ENCODE measurements at places on chromosomes 13 and 19.

- DNase-seq = no peak
Observed at GRCh38 chr19:7787141-7787540, 24.1 kb downstream of the CLEC4M start.

DNA sequence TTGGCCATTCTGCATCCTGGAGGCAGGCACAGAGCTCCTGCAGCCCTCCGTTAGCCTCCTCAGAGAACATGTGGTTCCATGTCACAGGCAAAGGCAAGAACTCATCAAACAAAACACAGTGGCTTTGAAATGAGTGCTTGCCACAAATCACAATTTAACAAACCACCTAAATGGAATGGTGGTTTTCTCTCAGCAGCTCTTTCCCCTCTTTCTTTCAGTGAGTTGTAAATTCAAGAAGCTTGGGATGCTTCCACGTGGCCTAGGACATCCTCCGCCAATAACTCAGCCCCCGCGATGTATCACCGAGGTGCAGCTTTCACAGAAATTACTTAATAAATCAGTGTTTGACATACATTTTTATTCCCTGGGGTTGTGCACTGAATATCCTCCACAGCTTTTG is 65.4 kb upstream of the RFC3 start:
- no peak for DNase-seq

DNA sequence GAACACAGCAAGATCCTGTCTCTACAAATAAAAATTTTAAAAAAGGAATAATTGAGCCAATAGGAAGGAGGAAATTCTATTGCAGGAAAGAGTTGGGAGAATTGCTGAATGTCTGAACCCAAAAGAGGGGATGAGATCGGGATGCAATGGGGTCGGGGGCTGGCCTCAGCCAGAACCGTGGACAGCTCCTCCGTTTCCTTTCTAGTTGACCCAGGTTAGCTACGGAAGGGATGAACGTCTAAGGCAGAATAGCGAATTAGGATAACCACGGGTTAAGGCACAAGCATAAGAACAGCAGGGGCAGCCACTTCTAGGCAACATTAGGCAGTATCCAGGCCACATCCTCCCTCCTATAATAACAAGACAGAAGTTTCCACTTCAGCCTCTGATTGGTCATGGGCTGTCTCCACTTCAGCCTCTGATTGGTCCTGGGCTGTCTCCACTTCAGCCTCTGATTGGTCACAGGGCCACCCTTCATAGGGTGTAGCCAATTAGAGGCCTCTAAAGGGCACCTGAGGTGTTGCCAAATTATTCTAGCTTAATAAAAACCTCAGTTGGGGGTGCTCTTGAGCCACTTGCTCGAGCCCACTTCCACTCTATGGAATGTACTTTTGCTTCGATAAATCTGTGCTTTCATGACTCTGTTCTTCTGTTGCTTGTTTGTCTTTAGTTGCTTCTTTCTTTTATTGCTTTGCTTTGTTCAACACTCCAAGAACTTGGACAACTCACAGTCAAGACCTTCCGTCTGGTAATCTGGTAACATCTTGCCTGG is 24.9 kb upstream of the TPM4 start:
- DNase-seq = no peak

DNA sequence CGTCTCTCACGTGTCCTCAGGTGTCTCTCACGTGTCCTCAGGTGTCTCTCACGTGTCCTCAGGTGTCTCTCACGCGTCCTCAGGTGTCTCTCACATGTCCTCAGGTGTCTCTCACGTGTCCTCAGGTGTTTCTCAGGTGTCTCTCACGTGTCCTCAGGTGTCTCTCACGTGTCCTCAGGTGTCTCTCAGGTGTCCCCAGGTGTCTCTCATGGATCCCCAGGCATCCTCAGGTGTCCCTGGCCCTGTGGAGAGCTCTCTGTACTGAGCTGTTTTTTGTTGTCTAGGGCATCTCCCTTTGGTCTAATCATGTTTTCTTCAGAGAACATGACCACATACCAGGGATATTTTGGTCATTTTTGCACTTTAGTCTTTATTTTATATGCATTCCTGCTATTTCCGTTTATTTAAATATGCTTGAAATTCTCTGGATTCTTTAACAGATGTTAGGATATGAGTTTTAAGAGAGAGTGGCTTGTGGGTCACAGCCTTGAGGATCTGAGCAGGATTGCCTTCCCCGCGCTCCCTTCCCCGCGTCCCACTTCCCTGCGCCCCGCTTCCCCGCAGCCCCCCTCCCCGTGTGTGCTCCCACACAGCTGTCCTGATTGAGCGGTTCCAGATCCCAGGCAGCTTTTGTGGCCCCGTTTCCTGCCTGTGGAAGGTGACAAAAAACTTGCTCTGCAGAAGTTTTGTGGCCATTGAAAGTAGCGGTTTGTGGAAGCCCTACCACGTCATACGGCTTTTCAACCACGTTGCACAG is 31.9 kb downstream of the ATP4B start:
- peak; percentile 66 for DNase-seq

DNA sequence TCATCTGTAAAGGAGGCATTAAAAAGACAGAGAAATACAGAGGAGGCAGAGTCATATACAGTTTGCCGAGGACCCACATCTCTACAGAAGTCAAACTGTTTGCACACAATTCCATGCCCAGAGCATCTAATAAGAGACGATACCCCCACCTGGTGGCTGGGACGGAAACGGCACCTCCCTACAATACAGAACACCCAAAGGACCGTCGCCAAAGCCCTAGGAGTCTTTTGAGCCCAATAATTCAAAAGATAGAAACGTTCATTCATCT is 703 bp upstream of the PLEKHG2 start:
- peak; percentile 98 for DNase-seq

DNA sequence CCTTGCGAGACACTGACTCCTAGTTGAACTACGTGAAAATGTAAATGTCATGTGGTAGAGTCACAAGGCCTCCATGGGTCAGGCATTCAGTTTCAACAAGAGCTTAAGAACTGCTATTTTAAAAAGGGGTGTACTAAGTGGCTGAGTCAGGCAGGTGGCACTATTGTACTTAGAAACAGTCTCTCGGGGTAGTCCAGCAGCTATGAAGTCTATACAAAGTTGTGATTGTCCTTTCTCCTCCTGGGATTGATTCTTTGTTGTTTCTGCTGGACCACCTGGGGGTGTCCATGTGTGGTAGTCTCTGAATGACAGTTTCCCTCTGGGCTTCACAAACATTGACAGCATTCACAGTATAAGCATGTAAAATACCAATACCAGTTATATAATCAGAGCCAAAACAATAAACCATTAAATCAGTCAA is 33.0 kb downstream of the UGGT2 start:
- DNase-seq = peak; percentile 81

DNA sequence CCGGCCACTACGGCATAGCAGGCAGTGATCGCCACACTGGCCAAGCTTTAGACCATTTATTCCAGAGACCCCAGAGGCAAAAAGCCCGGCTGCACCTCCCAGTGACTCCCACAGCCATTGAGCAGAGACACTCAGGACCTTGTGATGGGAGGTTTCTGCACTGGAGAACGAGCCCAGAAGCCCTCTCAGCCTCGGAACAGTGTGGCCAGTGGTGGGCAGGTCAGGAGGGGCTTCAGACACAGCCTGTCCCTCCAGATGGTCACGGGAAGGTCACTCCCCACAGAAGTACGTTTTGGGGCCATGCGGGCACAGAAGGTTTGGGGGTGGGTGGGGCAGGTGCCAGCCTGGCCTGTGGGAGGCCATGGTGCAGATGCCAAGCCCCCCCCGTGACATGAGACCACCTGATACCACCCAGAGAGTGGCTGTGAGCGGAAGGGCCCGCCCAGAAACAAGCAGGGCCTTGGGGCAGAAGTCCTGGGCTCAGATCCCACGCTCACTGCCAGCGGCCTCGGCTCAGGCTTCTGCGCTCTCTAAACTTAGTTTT is 599 bp upstream of the F10 start:
- no peak for DNase-seq

DNA sequence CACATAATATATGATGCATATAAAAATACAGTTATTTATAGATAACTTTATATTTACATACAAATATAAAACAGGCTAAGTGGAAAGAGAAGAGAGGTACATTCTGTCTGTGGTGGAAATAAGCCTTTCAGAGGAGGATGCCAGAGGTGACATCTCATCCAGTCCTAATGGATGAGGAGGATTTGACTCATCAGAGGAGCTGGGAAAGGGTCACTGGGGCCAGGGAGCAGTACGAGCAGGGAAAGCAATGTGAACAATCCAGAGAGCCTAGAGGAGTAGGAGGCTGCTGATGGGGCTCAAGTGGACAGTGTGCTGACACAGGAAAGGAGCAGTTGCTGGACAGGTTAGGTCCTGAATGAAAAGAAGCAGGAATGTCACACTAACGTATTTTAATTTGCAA is 18.6 kb downstream of the NALCN start:
- peak; percentile 49 for DNase-seq

DNA sequence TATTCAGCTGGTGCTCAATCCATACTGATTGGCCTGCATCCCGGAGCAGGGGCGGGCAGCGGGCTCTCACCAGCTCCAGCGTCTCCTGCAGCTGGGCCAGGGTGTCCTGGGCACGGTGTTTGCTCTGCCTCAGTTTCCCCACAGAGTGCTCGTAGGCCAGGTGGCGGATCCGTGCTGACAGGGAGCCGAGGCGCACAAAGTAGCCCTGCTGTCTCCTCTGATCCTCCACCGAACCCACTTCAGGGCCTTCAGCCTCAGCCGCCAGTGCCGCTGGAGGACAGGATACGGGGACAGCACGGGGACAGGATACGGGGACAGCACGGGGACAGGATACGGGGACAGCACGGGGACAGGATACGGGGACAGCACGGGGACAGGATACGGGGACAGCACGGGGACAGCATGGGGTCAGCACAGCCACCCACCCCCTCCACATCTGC is 7.3 kb upstream of the PLIN4 start:
- DNase-seq = no peak

GRCh38 chr19:33950091-33950750 is 153.6 kb downstream of the KCTD15 start:
- peak; percentile 9 for DNase-seq

DNA sequence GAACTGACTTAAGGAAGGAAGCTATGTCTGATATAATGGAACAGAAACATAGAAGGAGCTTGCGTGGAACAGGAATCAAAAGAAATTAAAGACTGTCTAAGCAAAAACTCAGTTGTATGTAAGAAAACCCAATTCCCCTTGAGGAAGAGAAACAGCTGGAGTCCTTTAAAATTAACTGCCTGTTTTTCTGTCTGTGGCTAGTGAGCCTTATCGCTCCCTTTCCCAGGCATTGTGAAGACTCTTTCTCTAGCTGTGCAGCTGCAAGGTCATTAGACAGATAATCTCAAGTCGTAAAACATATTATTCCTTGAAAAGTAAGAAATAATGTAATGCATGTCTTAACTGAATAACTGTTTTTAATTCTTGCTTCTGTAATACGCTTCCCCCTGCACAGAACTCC is 39.7 kb upstream of the IGSF23 start:
- DNase-seq = no peak

DNA sequence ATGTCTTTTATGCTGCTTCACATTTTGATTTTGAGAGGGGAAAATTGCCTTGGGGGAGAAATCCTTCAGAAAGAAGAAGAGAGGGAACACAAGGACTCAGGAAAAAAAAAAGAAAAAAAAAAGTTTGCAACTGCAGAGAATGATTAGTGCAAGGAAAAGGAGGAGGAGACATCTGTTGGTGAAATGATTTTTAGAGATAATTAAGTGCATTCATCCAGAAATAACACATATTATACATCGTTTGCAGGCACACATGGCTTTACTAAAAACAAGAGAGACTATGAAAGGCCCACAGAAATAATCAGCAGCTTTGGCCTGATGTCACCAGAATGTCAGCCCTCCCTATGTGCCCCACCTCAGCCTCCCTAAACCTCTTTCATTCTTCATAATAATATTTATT is 1058.2 kb downstream of the PCDH9 start:
- DNase-seq = peak; percentile 0

DNA sequence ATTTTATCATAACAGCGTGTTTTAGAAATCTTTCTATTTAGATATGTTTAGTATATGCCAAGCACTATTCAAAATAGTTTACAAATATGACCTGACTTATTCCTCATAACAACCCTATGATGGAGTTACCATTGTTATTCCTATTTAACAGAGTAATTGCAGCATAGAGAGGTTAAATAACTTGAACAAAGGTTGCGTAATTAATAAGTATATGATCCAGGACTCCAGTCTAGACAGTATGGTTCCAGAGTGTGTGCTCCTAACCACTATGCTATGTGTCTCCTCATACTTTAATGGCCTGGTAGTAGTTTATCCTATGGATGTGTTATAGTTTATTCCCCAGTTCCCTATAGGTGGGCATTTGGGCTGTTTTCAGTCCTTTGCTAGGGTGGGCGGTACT is 145.3 kb downstream of the PAN3 start:
- DNase-seq = no peak

- DNase-seq = peak; percentile 88
Observed at GRCh38 chr13:21079761-21080592, 18.6 kb upstream of the LATS2 start.

DNA sequence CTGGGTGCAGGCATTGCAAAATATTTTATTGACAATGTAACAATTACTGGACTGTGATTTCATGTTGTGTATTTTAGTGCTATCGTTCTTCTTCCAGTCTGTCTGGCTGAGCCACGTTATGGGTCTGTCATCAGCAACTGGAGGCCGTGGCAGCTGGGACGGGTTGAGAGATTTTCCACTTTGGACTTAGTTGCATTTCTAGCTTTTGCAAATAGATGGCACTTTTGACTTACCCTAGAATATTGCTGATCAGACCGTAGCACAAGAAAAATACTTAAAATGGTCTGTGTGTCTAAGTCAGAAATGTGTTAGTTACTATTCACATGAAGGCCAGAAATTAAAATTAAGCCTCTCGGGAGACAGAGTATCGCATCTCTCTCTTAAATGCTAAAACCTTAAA is 211.1 kb downstream of the TEX29 start:
- DNase-seq = peak; percentile 21

GRCh38 chr19:54399189-54399588 is 16.1 kb upstream of the TTYH1 start:
- no peak for DNase-seq

- no peak for DNase-seq
Observed at GRCh38 chr13:78759704-78760103, 100.7 kb upstream of the OBI1 start.

DNA sequence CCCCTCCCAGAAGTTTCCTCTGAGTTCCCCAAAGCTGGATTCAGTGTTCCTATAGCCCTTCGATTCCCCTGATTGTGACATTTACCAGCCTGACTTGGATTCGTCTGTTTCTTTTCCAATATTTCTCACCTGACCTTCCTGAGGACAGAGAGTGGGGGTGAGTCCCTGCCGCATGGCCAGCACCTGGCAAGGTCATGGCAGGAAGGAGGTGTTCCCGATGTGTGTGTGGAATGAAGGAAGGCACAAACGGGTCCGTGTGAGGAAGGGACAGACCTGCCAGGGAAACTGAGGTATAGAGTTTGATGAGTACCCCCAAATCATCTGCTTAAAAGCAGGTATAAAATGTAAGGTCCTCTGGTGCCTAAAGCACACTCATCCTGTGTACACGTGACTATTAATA is 3.3 kb downstream of the COL4A1 start:
- no peak for DNase-seq

- peak; percentile 92 for DNase-seq
Observed at GRCh38 chr19:13849991-13850909, 26.7 kb upstream of the NANOS3 start.

DNA sequence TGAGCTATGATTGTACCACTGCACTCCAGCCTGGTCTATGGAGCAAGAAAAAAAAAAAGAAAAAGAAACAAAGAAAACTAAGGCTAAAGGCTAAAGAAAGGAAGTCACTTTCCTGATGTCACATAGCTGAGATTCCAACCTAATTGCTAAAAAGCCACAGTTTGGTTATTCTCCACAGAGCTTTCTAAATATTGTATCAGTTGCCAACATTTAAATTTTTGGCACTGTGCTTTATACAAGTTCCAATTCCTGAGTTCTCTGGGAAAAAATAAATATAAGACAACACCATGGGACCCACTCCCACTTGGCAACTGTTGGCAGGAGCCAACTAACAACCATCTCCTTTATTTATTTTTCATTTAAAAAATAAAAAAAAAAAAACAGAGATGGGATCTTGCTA is 11.2 kb upstream of the LYPD3 start:
- DNase-seq = peak; percentile 80

Measured in adipocyte (in vitro differentiated cells).